Inflammatory macrophage treated with lipopolysaccharide for 4 hours (primary cell): ENCODE measurements at places on chromosomes 11 and 22.
A peak's percentile ranks its signal among the peaks of the same experiment; 100 is the strongest.

GRCh38 chr11:106461839-106462545 lies 384.5 kb downstream of the AASDHPPT start:
- no peak for DNase-seq

GRCh38 chr11:71454470-71455113 lies 1.6 kb downstream of the NADSYN1 start:
- no peak for DNase-seq

- DNase-seq: peak; percentile 72
These were observed 16.5 kb upstream of the OR5B21 start for GRCh38 chr11:58524232-58525036.

GRCh38 chr22:49694462-49695260 lies 133.0 kb downstream of the BRD1 start:
- DNase-seq: no peak

GRCh38 chr22:46424496-46424895 lies 89.0 kb downstream of the TRMU start:
- no peak for DNase-seq

GRCh38 chr11:64879244-64879900 lies 951 bp upstream of the EHD1 start:
- peak; percentile 98 for DNase-seq

DNA sequence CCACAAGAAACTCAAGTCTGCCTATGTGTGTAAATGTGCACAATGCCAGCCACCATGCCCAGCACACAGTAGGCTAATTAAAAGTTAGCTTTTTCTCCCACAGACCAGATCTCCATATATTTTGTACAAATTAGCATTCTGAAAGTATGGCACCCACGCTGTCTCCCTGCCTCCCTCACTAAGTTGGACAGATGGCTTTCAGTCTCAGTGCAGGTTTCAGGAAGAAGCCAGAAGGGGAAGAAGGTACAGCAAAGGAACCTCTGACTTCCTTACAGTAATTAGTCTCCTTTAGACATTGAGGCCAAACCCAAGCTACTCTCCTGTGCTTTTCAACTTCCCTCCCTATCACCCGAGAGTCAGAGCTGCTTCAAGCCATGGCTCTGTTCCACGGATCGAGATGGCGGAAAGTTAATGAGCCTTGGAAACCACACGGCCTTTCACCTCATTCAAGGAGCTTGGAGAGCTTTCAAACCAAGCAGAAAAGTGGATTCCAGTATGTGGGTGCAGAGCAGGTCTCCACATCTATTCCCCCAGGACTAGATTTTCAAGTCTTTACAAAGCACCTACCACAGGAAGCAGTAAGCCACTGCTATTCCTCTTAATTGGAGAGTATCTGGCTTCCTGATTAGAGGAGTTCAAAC lies 221.1 kb upstream of the NARS2 start:
- peak; percentile 16 for DNase-seq

GRCh38 chr11:95585069-95585751 lies 204.4 kb downstream of the FAM76B start:
- DNase-seq: no peak

GRCh38 chr11:35178067-35178805 lies 39.3 kb downstream of the CD44 start:
- no peak for DNase-seq

- DNase-seq: no peak
These were observed 58.6 kb upstream of the CCT8L2 start for GRCh38 chr22:16651217-16651616.

DNA sequence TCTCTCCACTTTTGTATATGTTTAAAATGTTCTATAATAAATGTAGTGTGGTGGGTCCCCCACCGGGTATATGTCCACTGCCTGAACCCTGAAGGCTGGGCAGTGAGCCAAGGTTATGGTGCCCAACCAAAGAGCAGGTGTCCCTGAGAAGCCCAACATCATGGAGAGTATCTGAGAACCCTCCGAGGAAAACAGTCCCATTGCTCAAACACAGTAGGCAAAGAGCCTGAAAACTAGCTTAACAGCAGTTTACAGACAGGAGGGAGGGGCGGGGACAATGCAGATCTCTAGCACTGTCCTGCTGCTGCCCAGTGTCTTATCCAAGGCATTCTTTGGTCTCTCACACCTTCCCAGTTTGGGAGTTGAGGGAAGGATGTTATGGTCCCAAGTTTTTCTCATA lies 91.0 kb downstream of the TMPRSS5 start:
- DNase-seq: no peak

DNA sequence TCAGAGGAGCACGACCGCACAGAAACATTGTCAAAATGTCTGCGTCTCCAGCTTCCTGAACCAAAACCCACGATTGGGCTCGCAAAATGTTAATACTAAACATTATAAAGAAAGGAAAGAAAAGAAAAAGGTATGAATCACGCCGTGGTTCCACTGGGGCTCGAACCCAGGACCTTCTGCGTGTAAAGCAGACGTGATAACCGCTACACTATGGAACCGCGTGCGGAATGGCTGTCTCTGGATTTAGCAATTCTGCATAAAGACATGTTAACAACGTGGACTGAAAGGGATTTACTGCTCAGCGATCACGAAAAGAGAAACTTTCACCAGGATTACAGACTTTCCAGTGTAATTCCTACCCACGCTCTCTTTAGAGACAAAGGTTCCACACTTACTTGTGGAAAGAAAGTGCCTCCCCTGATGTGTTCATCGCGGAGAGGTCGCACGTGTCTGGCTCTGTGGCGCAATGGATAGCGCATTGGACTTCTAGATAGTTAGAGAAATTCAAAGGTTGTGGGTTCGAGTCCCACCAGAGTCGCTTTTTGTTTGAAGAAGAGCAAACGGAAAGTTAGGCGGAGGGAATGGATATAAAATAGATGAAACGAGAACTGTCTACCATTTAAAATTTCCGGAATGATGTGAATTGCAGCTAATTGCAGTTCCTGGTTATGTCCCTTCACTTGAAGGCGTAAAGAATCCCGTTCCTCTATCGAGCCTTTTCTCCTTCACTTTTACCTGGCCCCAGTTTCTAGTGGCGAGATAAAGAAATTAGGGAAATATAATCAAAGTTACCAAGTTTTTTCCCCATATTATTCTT lies 39.7 kb downstream of the OR4D9 start:
- peak; percentile 92 for DNase-seq

DNA sequence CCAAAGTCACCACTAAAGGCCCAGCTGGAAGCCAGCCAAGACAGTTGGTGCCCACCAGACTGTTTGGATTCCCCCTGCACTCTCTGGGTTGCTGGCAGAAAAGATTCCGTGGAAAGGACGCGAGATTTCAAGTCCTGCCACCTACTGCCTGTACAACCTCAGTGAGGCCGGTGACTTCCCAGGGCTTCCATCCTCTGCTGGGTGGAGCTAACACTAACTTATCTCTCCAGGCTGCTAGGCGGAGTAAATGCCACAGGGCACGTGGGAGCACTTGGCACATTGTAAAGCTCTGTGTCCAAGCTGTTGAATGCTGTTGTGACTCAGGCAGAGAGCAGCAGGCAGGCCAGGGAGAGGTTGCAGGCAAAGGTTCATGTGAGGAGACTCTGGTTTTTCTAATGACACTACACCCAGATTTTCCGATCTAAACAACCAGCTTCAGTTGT lies 50.9 kb upstream of the CDON start:
- DNase-seq: no peak

GRCh38 chr11:108933630-108934029 lies 268.8 kb downstream of the DDX10 start:
- DNase-seq: no peak

- no peak for DNase-seq
These were observed 125.6 kb upstream of the CSNK2A3 start for GRCh38 chr11:11478687-11479086.

GRCh38 chr22:23815541-23816155 lies 23.2 kb downstream of the DERL3 start:
- no peak for DNase-seq

- DNase-seq: peak; percentile 11
These were observed 414 bp upstream of the PNPLA3 start for GRCh38 chr22:43923191-43923590.

GRCh38 chr11:126355926-126356897 lies 726 bp downstream of the ST3GAL4 start:
- DNase-seq: peak; percentile 96

DNA sequence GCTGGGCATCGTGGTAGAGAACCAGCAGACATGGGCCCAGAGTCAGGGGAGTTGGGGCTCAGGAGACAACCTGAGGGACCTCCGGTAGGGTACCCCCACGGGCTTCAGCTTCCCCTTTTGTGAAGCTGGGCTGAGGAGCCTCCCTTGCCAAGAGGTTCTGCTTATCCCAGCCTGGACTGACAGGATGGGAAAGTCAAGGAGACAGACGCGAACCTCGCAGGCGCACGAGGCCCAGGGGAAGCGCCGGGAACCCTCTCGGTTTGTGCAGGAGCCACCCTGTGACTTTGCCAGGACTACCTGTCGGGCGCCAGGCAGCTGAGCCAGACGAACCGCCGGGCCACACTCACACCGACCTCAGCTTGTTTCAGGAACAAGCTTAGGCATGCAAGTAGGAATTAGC lies 566.1 kb downstream of the BRD1 start:
- DNase-seq: no peak

GRCh38 chr22:43498856-43499253 lies 87.0 kb downstream of the MPPED1 start:
- no peak for DNase-seq

DNA sequence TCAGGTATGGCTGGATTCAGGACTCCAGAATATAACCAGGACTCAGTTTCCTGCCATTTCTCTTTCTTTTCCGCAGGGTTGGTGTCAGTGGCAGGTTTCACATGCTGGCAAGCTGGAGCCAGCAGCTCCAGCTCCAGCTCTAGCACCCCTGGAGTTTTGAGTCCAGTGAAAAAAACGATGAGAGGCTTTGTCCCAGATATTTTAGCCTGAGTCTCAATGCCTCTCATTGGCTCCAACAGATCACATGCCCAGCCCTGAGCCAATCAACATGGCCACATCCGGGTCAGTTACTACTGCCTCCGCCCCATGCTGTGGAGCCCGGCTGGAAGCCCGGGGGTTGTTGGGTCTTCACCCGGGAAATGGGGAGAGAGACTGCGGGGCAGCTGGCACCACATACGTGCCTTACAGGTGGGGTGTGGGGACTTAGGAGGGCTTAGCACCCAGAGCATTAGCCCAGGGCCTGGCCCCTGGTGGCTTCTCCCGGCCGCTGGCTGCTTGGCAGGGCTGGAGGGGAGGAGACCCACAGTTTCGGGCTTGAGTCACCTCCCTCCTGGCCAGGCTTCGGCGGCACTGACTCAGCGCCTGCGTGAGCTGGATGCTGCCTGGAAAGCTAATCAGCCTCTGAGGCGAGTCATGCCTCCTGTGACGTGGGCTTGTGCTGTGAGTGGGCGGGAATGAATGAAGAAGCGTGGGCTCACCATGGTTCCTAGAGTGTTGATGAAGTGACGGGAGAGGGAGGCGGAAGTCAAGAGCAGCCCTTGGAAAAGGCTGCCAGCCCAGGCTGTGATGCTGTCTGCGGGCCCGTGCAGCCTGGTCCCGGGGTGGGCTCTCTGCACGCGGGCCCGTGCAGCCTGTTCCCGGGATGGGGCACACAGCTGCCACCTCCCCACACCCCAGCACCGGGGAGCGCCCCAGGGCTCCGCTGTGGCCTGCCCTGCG lies 15.3 kb upstream of the MRTFA start:
- DNase-seq: peak; percentile 100

- DNase-seq: no peak
These were observed 23.7 kb upstream of the MYO18B start for GRCh38 chr22:25718135-25718840.

- DNase-seq: no peak
These were observed 13.1 kb downstream of the REXO2 start for GRCh38 chr11:114452399-114452798.

- no peak for DNase-seq
These were observed 59.9 kb downstream of the GRIK4 start for GRCh38 chr11:120571476-120571875.

DNA sequence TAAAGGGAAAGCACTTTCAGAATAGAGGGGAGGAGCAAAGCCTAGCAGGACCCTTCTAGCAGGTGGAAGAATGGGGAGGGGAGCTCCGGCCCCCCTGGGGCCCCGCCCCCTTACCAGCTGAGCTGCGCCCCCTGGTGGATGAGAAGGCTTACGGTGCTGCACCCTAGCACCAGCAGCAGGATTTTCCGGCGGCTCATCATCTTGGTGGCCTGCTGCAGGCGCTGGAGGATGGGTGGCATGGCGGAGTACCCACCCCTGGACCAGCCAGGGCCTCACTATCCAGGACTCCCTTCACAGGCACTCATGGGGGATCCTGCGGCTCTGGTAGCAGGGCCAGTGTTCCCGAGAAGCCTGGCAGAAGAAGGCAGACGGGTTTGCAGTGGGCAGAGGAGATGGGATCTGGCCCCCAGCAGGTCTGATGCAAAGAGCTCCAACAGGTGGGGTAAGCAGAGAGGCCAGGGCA lies 3.8 kb downstream of the GAL3ST3 start:
- DNase-seq: peak; percentile 74

- DNase-seq: no peak
These were observed 15.7 kb downstream of the IFITM10 start for GRCh38 chr11:1734641-1735081.

GRCh38 chr22:37371491-37371890 lies 55.8 kb downstream of the ELFN2 start:
- DNase-seq: no peak

- no peak for DNase-seq
These were observed 401.8 kb upstream of the FAT3 start for GRCh38 chr11:91822805-91823204.

DNA sequence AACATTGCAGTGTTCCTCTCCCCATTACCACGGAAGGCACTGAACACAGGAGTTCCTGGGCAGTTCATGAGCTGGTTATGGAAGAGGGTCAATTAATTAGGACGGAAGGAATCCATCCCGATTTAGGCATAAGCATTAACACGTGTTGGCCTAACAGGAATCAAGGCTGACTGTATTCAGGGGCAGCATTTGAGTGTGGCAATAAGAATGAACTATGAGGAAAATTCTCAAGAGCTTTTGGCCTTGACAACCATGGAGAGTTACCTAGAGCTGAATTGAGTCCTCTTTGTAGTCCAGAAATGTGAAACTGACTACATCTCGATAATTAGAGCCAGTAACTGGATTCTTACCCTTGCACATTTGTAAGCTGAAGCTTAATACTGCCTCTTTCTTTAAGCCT lies 82.4 kb upstream of the CRTAM start:
- no peak for DNase-seq

DNA sequence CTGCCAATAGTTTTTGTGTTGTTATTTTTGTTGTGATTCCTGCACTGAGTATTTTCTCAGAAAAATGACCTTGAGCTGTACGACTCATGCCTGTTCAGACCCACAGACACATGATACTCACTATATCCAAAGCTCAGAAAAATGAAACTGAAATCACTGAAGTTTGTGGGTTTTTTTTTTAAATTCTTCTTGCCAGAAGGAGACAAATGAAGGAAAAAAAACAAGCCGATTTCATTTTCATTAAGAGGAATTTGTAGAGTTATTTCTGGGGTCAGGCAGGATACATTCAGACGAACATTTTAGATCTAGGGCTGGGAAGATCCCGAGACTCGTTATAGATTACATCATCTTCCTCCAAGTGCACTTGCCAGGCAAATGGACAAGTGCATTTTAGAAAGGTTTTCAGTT lies 60.4 kb downstream of the BMAL1 start:
- DNase-seq: peak; percentile 80
